Globus pallidus (tissue), 1 donor: ENCODE measurements at places on chromosomes 7 and 10.

- DNase-seq: no peak
Measured at GRCh38 chr10:132650611-132651250, 113.1 kb downstream of the INPP5A start.

- no peak for DNase-seq
Measured at GRCh38 chr7:112501801-112502503, 21.2 kb downstream of the LSMEM1 start.

DNA sequence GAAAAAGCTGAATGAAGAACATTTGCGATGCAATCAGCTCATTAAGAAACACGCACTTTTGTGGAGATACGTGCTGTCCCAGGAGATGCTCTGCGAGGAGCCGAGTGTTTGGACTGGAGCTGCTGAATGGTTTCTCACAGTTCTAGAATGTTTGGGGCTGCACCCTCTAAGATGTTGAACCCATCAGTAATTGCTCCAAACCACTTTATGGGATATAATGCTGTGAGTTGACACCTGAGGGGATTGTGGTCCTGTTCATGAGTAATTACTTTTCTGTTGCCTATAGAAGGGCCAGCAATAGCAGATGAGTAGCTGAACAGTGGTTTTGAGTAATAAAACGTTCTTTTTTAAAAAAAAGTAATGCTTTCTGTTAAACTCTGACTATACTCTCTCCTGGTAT lies 63.1 kb downstream of the IKZF1 start:
- DNase-seq: no peak

DNA sequence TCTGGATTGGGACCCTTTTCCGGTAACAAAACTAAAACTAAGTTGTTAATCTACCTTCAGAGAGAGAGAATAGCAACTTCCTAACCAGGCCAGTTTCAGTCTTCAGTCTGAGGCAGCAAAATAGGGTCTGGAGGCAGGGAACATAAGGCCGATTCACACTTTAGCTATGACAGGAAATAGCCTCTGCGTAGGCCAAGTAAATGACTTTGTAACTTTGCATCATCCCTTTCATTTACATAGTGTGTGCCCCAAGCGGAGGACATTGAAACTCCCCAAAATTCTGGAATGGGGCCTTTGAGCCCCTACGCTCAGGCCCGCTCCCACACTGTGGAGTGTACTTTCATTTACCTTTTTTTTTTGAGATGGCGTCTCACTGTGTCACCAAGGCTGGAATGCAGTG lies 1.7 kb upstream of the UPP1 start:
- no peak for DNase-seq

GRCh38 chr10:52437205-52437646 lies 123.1 kb downstream of the DKK1 start:
- peak; percentile 2 for DNase-seq

DNA sequence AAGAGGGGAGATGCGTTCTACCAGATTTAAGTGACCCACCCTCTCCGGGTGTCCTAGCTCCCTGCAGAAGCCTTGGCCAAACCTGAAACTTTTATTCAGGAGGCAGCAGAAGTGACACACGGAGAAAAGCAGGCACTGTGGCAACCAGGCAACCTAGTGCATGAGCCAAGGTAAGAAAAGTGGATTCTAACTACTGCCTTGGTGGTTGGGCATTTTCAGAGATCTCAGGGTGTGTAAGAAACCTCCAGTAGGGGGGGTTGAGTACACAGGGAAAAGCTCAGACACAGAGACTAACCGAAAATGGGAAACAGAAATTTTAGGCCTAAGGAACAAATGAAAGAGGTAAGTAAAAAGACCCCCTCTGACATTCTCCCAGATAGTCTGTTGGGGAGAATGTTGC lies 645.7 kb downstream of the ANKRD7 start:
- peak; percentile 5 for DNase-seq
